Bronchial epithelial cell (primary cell): ENCODE measurements at places on chromosomes 13 and 19.

DNA sequence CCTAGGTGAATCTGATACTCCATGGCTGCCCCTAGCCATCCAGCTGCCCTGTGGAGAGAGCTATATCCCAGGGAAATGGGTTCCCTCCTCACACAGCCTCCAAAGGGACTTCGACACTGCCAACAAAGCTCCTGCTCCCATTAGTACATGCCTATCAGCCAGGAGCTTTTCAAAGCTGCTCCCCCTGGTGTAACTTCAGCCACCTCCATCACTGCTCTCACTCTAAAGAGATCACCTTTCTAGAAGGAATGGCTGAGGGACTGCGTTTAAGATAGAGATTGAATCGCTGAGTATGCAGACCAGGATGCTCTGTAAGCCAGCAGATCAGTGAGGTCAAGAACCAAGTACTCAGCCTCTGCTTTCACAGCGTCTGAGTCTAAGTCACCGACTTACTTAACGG, 213.7 kb downstream of the NALCN start:
- DNase-seq, result no peak

- DNase-seq, result no peak
These were observed 57.2 kb upstream of the C1QTNF9 start for GRCh38 chr13:24252136-24252535.

- no peak for DNase-seq
These were observed 9.6 kb upstream of the SLITRK6 start for GRCh38 chr13:85808811-85809210.

- DNase-seq, result no peak
These were observed 4.3 kb downstream of the BBC3 start for GRCh38 chr19:47226426-47227351.

- no peak for DNase-seq
These were observed 447 bp downstream of the NFKBIB start for GRCh38 chr19:38900202-38900629.
